Stimulated activated CD8-positive, alpha-beta memory T cell treated with anti-CD3 and anti-CD28 coated beads, Interleukin-4, amount 100 ng/mL, for 4 hours (primary cell): ENCODE measurements at places on chromosomes 4 and X.
A peak's percentile ranks its signal among the peaks of the same experiment; 100 is the strongest.

DNA sequence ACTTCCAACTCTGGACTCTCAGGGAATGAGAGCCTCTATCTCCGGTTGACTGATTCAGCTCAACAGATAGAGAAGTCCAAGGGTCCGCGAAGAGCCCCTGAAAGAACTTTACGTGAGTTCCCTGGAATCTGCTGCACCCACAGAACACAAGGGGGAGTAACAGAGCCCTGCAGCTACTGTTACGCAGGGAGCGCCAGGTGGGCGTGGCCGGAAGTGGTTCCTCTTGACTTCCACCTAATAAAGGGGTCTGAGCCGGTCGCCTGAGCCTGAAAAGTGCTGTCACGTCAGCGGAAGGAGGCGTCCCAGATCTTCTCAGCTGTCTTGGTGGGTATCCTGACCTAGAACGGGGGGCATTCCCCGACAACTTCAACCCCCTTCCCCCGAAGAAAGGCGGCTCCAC is at the start of gene MAGEB6:
Gene MAGEB6, plus strand, starts transcription at position 237 of the 400 bp plus-strand sequence. CDS start 1,407 bp downstream, outside the sequence.
- DNase-seq = no peak

GRCh38 chrX:55342533-55343501 is 78.1 kb upstream of the PAGE3 start:
- DNase-seq = no peak

GRCh38 chrX:129452523-129452922 is 70.8 kb downstream of the SMARCA1 start:
- DNase-seq = no peak

- no peak for DNase-seq
These were observed 786.2 kb downstream of the RAB28 start for GRCh38 chr4:12697970-12698369.

DNA sequence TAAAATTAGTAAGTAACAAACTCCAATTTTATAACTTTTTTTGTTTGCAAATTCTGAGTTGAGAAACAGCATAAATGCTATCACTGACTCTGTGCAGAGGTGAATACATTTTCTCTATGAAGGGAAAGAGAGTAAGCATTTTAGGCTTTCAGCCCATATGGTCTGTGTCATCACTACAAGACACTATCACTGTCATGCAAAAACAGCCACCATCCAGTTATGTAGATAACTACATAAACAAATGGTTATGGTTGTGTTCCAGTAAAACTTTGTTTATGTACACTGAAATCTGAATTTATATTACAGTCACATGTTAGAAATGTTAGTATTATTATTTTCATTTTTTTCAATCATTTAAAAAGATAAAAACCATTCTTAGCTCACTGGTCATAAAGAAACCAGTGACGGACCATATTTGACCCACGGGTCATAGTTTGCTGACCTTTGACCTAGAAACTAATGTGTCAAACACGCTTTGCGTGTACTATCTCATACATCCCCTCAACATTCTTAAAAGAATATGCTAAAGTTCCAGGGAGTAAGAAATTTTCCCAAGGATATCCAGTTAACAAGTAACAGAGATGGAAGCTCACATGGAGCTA is 29.1 kb downstream of the RASGEF1B start:
- no peak for DNase-seq

DNA sequence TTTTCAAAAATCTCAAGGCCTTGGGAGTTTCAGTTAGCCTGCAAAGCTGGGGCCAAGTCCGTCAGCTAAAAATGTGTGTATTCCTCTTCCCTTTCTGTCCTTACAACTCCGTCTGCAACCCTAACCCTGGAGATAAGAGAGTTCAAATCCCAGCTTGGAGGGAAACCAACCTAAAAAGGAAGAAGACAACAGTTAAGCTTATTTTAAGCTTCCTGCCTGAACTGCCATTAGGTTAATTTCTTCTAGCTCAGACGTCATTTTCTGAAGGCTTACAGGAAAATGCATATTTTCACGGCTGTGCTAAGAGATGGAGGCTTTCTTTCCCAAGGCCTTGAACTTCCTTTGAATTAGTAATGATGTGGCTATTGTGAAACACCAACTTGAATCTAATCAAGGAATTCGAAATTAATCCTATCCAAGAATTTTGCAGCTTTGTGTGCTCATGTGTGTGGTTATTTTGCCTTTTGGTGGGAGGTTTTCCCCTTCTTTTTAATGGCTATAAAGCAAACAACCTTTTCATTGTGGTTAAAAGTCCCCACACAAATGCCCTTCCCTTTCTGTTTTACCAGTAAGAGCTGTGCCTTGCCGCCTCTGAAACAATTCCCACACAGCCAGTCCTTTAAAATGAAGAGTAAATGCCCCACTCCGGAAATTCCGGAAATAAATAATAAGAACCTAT is 103.5 kb downstream of the IRF2 start:
- DNase-seq = no peak

DNA sequence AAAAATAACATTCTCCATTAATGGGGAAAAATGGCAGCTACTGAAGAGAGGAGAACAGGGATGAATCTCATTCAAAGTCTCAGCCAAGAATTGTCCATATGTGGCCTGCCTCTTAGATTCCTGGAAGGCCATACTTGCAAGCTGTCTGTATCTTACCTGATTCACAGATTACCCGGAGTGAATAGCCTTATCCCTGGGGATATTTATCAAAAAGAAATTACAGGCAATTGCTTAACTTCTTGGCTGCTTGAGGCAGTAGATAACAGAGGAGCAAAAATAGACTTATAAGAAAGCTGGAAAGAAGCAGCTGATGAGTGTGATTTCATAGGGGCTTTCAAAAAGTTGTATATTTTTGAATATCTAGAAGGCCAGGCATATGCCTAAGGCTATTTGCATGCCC is 68.8 kb upstream of the PPP1R2C start:
- no peak for DNase-seq

DNA sequence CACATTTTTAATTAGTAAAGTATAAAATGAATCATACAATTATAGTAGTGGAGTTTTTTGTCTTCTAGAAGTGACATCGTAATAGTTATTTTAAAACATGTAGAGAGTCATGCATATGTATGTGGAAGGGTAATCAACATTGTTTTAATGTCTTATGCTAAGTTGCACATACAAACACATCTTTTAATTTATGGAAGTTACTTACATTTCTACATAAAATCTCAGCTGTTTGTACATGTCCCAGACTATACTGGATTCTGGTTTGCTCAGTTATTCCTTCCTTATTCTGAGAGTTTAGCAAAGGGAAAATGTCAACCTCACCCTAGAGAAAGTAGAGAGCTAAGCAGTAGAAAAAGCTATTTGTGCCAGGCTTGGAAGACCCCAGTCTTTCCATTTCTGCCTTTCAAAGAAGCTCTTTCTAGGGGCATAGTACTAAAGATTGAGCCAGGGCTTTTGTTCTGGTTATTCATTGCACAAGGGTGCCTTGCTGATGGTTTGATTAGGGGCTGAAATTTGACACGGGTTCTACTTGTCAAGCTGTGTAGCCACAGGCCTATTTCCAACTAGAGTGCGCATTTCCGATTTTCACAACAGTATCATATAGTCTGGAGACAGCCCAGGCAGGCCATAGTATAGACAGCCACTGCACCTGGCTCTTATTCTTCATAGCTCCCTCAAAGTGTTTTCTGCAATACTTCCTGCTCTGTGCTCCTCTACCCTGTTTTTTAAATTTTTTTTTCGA is 106.3 kb downstream of the RPA4 start:
- no peak for DNase-seq

GRCh38 chr4:164866817-164867490 is 10.0 kb upstream of the APELA start:
- no peak for DNase-seq

- no peak for DNase-seq
These were observed 10.6 kb upstream of the PRDM8 start for GRCh38 chr4:80186676-80187075.

DNA sequence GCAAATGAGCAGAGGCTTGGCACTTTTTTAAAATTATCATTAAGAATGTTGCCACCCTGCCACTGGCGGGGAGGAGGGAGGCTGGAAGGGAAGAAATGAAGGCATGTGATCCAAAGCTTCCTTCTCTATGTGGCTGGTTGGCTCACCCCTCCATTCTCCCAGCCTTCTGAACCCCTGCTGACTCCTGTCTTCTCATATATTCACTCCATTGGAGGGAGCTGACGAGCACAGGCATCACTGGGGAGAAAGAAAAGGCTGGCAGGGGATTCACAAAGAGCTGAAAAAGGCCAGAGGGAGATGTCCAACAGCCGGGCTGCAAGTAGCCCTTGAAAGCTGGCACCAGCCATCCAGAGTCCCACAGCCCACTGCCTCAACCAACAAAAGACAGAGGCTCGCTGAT is 495.6 kb downstream of the BCOR start:
- DNase-seq = no peak

DNA sequence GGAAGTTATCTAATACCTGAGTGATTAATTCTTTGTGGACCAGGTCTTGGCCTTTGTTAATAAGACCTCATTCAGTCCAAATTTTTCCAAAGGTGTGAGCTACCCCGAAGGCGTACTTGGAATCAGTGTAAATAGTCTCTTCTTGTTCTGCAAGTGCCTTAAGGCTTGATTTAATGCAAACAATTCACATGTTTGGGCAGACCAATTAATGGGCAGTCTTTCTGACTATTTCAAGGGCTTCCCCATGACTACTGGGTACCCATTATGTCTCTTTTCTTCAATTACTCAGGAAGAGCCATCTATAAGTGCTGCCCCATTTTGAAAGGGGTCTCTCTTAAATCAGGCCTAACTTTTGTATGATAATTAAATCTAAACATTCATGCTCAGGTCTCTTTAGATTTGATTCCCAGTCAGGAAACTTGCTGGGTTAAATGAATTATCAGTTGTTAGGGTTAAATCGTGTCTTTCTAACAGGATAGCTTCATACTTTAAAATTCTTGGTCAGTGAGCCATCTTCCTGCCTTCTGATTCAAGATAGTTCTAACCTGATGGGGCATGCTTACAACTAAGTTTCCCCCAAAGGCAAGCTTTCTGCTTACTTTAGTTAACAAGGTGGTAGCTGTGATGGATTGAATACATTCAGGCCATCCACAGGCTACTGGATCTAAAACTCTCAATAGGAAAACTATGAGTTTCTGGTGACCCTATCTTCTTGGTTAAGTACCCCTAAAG is 179.6 kb downstream of the CCNG2 start:
- DNase-seq = no peak

DNA sequence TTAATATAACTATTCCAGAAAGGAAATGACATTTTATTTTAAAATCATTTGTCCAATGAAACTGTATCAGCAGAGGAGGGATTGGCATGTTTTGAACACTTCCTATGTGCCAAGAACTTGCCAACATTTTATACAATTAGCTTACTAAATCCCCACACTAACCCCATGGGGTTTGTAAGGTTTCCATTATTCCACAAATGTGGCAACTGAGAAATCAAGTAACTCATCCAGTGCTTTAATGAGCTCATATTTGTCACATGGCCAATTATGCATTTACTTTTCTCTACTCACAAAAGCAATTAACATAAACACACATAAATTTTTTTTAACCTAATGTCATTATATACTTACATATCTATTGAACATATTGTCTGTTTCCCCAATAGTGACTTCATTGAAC is 37.3 kb downstream of the MANBA start:
- no peak for DNase-seq

DNA sequence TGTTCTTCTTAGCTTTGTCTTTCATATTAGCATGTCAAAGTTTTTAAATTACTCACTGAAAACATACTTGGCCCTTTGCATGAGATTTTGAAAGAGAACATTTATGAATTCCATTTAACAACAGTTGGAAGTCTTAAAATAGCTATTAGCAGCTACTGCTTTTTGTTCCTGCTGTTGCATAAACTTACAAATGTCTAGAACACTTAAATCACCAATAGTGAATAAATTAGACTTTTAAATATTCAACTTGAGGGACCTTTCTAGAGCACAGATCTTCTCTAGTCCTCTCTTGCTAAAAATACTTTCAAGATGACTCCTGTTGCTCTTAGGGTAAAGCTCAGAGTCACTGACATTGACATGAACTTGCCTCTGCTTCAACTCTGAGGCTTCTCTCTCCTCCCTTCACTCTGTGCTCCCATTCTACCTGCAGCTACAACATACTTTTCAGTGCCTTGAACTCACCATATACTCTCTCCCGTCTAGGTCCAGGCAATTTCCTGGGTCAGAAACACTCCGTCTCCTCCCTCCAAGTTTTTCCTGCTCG is 15.8 kb upstream of the TXK start:
- no peak for DNase-seq

- DNase-seq = no peak
These were observed 42.2 kb upstream of the PUDP start for GRCh38 chrX:7190157-7190556.

GRCh38 chrX:25640276-25640675 is 497.9 kb upstream of the MAGEB18 start:
- no peak for DNase-seq

GRCh38 chrX:112818114-112819007 is 22.3 kb downstream of the AMOT start:
- no peak for DNase-seq

- DNase-seq = no peak
These were observed 142.5 kb downstream of the PPARGC1A start for GRCh38 chr4:23747281-23747735.

GRCh38 chr4:8046925-8047541 is 107.4 kb upstream of the AFAP1 start:
- DNase-seq = peak; percentile 27

GRCh38 chr4:172042714-172043114 is 229.5 kb downstream of the GALNTL6 start:
- no peak for DNase-seq

- no peak for DNase-seq
These were observed 1066.9 kb upstream of the PCDH7 start for GRCh38 chr4:29653221-29653620.

DNA sequence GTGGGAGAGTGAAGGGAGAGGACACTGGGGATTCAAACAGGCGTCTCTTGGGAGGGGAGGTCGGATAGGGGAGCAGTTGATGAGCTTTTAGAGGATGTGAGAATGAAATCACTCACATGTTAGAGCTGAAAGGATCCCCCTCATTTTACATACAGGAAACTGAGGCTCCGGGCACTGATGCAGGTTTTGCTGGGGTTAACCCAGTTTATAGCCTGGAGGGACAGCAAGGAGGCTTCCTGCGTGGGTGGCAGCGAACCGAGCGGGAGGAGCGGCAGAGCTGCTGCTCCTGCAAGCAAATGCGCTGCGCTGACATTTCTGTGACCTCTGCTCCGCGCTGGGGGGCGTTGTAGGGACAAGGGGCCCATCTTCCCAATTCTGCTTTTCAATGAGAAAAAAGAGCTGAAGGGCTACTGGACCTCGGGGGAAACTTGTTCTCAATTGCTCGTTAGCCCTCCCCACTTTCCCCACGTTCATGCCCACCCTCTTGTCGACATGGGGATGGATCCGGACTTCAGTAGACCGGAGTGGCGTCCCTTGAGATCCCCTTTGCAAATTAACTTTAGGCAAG is 1.2 kb upstream of the NEUROG2 start:
- DNase-seq = no peak

- peak; percentile 10 for DNase-seq
These were observed 429 bp downstream of the NOCT start for GRCh38 chr4:139015948-139016471.

GRCh38 chrX:145792281-145792680 is 25.3 kb upstream of the SLITRK2 start:
- DNase-seq = no peak

DNA sequence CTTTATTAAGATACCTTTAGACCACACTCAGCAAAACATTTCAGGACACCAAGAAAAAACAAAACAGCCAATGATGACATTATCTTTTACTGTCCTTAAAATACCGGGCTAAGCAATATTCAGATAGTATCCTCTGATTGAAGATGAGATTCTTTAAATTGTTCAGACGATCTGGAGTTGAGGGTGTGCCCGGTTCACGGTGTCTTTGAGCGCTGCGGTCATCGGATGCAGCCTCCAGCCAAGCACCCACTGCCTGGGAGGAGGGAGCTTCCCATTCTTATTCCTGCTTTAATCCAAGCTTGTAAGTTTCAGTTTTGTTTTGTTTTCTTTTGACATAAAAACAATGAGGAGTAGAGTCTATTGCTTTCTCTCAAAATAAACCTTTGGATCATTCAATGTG is 14.1 kb downstream of the FAM149A start:
- no peak for DNase-seq
